Activated naive CD4-positive, alpha-beta T cell treated with anti-CD3 and anti-CD28 coated beads for 36 hours (primary cell): ENCODE measurements at places on chromosomes 13 and 19.

DNA sequence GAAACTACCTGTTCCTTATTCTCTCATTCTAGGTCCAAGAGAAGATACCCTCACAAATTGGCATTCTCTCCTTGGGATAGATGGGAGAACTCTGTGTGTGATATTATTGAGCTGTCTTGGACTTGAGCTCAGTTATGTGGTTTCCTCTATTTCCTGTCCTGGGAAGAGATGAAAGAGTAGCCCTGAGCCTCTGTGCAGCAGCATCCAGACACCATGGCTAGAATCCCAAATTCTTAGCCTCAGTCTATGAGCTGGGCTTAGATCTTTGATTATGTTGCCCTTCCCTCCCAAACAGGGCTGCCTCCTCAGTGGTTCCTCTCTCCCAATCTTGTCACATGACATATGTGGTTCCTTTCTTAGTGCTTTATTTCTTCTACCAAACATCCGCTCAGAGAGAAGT, 290.7 kb downstream of the SPRY2 start:
- no peak for DNase-seq

GRCh38 chr13:91247768-91248167, 99.7 kb upstream of the MIR17HG start:
- DNase-seq: no peak

DNA sequence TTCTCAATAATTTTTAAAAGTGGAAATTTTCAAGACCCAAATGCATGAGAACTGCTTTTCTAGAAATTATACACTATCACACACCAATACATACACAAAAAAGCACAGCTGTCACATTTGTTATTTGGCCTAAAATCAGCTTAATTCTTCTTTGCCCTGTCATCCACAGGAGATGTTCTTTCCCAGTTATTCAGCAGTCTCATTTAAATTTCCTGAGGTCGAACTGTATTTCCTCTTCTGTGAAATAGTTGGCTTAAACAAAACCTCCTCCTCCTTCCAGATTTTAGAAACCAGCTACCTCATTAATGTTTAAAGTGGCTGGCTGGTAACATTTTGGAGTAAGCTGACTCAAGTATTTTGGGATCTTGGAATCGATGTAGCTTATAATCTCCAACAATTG, 39.1 kb downstream of the SMAD9 start:
- no peak for DNase-seq

GRCh38 chr13:87777387-87777786, 106.2 kb downstream of the SLITRK5 start:
- no peak for DNase-seq

GRCh38 chr19:7850945-7851622, 21.1 kb downstream of the EVI5L start:
- no peak for DNase-seq

GRCh38 chr13:74975111-74975510, 506.9 kb downstream of the TBC1D4 start:
- DNase-seq: no peak

DNA sequence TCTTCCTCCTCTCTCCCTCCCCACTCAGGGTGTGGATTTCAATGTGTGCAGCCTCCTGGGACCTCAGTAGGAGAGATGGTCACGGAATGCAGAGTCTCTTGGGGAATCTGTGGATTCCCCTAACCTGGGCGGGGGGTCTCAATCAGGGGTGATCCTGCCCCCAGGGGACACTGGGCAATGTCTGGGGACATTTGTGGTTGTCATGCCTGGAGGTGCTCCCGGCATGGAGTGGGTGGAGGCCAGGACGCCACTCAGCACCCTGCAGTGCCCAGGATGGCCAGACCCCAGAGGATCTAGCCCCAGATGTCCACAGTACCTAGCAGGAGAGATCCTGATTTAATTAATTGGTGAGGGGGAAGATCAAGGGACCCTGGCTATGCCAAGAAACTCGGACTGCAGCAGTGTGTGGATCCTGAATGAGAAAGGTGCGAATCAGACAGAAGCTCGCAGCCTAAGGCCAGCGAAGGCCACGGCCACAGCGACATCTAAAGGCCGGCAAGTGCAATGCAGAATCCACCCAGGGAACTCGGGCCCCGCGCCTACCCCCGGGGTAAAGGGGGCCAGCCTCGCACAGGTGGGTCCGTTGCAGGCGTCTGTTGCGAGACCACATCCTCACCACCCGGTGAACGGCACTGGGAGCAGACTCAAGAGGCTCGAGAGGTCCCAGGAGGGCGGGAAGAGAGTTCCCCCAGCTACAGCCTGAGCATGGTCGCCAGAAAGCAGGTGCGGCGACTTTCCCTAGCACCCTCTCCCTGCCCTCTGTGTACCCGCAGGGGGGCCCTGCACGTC, 88.8 kb downstream of the GNG7 start:
- peak; percentile 70 for DNase-seq

- DNase-seq: no peak
Observed at GRCh38 chr13:36839281-36839680, 20.3 kb downstream of the RFXAP start.

DNA sequence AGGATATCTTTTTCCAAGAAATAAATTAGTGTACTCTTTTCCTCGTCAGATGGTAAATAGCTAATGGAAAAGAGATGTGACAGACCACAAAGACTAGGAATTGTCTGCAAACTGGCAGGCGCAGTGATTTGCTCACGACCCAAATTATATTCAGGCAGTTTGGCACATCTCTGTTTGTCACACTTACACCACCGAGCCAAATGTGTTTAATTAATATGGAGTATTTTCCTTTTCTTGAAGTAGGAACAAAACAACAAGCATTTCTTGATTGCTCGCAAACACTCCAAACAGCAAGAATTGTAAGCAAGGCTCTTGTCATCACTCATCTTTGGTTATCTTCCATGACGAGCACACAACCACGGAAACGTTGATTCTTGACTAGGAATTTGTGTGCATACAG, 884.2 kb downstream of the PCDH9 start:
- no peak for DNase-seq

GRCh38 chr13:107251341-107251740, 683.4 kb upstream of the ARGLU1 start:
- no peak for DNase-seq

GRCh38 chr19:8705742-8706141, 7.1 kb upstream of the ACTL9 start:
- no peak for DNase-seq

DNA sequence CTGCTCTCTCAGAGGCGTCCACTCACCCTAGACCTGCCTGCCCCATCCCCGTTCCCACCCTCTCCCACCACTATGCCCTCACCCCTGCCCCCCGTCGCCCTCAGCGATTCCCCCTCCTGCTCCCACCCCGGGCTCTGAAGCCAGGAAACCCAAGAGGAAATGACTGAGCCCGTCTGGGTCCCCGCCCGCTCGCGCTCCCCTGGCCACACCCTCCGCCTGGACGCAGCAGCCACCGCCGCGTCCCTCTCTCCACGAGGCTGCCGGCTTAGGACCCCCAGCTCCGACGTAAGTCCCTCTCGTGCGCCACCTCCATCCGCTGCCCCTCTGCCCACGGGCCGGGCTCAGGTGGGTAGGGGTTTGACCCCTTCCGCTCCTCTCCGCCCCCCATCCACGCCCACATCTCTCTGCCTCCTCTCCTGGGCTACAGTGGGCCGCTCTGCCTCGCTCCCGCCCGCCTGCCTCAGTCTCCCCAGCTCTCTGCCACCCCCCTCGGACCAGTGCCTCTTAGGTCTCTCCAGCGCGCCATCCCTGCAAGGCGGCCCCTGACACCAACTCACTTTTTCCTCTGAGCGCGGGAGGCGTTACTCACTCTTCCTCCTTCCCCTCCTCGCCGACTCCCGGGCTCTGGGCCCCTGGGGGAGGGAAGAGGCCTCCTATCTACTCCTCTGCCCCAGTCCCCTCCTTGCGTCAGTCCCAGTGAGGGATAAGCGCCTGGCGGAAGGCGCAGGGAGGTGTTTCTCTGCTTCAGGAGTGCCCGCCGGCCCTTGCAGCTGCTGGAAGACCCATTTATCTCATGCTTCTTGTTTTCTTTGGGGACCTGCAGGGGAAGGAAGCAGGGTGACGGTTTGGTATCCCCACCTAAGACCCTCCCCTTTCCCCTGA, at the start of gene FXYD5:
Gene FXYD5 (plus strand): TSS at position 211 of the 882 bp plus-strand sequence. CDS start 816 bp downstream, outside the sequence.
- DNase-seq: peak; percentile 93

DNA sequence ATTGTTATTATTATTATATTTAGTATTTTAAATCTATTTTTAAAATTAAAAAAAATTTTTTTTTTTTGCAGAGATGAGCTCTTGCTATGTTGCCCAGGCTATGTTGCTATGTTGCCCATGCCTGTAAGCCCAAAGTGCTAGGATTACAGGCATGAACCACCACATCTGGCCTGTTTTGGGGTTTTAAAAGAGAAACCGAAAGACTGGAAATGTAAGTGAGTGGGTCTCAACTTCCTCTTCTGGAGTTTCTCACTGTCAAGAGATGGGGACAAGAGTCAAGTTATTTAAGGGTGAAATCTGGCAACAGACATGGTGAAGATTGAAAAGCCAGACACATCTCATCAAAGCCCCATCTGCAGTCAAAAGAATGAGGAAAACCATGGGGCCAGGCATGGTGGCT, 4.2 kb upstream of the OR7G3 start:
- no peak for DNase-seq

GRCh38 chr19:45542234-45542668, 35.0 kb downstream of the VASP start:
- DNase-seq: no peak

DNA sequence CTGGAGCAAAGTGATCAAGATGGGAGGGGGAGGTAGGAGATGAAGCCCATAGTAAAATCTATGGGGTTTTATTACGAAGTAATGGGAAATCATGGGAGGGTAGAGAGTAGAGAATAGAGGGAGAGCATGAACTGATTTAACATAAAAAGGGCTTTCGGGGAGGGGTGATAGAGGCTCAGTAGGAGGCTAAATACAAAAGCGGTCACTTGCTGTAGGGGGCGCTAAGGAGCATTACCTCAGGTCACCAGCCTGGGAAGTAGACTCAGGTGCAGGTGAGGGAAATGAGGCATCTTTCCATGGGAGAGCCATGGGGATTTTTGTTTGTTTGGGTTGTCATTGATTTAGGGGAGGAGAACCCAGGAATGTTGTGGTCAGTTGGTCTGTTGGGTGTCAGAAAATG, 14.1 kb downstream of the KRTDAP start:
- DNase-seq: peak; percentile 47

- DNase-seq: no peak
Observed at GRCh38 chr19:32717496-32717895, 2.1 kb upstream of the TDRD12 start.

DNA sequence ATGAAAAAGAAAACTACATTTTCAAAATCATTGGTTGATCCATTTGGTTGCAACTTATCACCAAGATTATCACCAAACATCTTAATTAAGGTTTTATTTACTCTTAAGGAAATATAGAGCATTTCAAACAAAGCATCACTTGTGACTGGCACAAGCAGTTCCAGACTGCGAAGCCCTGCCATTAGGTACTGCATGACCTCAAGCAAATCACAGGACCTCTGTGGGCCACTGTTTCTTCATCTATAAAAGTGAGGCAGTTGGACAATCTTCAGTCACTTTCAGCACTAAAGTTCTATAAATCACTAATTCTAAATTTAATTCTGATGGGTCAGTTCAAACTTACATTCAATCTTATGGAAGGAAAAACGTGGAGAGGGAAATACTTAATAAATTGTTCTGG, 2.0 kb downstream of the ELF1 start:
- peak; percentile 51 for DNase-seq

DNA sequence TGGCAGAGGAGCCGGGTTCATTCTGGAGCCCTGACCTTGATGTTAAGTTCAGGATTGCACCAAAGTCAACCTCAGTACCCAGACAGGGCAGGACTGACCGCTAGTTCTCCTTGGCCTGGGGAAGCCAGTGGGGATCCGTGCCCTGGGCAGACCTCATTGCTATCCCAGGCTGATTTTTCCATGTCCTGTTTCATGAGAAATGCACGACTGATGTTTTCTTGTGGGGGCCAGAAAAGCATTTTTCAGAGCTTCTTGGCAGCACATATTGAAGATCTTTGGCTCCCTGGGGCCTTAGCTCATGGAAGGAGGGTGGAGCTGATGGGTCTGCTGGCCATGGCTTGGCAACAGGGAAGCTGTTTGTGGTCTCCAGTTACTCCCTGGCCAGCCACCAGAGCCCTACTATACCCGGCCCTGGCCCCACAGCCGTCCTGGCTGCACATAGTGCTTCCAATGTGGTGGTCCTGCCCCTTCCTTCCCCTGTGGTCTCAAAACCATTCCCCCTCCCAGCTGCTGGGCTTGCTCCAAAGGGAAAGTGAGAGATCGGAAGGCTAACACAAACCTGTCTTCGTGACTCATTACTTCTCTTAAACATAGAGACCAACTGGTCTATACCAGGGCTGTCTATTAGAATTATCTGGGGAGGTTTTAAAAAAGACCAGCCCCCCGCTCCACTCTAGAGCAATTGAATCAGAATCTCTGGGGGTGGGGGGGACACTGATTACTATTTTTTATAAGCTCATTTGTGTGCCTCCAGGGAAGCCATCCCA, 11.2 kb downstream of the IL17D start:
- no peak for DNase-seq

DNA sequence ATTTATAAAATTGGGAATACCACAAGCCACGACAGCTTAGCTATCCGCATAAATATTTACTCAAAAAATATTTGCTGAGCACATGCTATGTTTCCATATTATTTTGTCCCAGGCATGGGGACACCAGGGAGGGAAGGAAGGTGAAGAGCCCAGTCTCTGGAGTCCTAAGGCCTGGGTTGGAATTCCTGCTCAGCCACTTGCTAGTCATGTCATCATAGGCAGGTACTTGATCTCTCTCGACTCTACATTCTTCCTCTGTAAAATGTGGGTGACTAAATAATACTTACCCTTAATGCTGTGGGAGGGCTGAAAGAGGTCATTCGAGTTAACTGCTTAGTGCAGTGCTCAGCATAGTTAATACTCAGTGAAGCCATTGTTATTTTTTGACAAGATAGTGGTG, 4.3 kb upstream of the RNASEH2B start:
- no peak for DNase-seq

DNA sequence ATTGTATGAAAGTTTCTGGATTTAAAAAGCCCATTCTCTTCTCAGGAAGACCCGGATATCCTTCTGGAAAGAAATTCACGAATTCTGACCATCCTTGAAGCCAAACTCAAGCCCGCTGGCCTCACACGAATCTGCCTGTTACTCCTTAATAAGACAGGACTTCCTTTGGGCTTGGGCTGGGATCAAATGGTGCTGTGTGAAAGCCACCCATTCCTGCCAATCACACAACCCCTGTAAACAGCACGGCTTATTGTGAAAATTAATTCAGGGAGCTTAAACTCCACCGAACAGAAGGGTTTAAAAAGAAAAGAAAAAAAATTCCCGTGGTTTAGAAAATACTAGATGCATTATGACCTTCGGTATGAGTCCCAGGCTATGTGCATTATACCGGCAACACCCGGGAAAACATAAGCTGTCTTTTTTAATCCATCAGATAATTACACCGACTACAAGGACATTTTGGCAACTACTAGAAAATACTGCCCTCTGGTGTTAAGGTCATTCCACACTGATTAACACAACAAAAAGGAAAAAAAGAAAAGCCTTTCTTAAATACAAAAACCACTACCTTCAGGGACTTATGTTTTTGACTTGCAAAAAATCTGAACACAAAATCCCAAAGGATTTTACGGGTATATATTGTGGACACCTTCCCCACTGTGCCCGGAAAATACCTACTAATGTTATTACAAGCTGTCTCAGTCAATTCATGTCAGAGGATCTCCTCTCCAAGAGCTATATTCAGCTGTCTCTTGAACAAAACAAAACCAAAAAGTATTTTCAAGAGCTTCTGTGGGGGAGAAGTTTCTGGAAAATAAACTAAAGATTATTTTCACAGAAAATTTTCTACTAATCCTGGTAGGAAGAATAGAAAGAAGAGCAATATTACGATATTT, 76.0 kb upstream of the LSM14A start:
- DNase-seq: no peak
